ENCODE measurements at places on chromosomes 5 and 9.

DNA sequence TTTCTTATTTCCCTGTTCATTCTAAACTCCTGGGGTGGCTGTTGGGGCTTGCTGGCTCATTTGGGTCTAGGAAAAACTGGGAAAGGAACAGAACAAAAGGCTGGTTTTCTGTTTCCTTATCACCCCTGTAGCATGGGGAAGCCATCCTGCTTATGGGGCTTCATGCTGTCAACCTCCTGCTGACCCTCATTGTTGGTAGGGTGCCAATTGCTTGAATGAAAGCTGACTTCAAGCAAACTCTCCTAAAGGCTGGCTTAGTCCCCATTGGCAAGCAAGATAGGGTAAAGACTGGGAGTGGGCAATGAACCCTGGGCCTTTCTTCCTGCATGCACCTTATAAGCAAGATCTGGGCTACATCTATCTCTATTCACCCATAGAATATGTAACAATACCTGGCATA lies 511.6 kb downstream of the DMAC1 start:
- DNase-seq, result no peak

- DNase-seq, result no peak
These were observed 40.5 kb downstream of the TLE1 start for GRCh38 chr9:81648891-81649290.

DNA sequence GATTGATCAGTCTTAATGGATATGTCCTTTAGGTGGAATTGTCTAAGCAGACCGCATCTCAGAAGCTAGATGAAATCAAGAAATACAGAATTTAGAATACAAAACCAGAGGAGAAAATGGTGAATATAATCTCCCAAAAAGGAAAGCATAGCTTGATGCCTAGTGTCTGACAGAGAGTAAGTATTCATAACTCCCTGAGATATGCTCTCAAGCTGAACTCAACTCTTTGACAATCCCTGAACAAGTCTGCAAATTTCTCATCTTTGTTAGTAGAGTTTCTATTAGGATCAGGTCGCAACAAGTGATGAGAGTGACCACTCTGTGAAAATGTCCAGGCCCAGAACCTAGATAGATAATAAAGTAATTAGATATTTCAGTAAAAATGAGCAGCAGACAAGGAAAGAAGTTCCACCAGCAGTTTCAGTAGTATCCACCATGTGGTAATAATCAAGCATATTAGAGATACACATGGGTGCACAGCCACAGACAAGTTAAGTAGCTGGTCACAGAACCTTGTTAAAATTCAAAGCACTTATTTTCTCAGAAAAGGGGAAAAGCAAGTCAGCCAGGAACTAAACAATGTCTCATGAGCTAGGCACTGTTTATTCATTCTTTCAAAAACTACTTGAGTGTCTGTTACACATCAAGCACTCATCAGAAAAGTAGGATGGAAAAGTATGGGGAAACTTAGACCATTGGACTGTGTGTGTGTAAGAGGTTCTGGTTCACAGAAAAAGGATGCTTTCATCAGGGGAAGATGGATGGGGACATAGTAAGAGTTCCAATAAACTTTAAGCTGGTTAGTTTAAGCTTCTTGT lies 481.5 kb upstream of the TUSC1 start:
- no peak for DNase-seq

DNA sequence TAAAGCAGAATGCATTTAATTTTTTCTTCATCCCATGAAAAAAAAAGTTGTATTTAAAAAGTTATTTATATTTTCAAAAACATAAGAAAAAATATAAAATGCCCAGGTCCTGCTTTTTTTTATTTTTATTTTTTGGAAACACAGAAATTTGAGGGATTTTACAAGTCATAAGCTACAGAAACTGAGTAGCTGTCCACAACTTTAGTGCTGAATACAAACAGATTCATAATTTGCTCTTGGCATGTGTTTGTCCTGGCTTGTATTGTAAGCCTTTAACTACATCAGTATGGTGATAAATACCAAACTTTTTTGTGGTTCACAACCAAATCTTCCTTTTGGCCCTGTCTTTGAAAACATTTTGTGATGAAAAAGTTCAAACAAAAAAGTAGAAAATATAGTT lies 7.5 kb upstream of the PLCXD3 start:
- DNase-seq, result no peak

DNA sequence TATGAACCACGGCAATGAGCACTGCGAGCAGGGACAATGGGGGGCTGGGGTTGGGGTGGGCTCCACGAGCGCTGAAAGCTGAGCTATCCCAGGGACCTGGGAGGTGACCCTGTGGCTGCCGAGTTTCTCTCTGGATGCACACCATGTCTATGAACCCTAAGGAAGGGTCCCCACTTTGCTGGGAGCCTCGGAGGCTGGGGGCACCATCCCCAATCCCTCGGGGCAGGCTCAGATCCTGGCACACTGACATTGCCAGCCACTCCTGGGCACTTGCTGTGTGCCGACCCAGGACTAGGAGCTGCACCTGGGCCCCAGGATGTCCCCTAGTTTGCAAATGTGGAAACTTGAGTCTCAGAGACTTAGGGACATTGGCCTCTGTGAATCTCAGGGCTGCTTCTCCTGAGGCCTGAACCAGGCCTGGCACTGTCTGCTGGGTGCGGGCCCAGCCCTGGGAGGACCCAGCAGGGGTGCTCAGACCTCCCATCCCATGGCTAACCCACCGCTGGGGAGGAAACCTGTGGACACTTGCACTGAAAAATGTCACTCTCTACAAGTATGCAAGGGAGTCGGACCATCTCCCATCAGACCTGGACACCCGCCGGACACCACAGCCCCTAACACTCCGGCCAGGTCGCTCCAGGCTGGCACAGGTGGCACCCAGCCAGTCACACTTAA lies 13.0 kb upstream of the CAMSAP1 start:
- DNase-seq, result no peak

DNA sequence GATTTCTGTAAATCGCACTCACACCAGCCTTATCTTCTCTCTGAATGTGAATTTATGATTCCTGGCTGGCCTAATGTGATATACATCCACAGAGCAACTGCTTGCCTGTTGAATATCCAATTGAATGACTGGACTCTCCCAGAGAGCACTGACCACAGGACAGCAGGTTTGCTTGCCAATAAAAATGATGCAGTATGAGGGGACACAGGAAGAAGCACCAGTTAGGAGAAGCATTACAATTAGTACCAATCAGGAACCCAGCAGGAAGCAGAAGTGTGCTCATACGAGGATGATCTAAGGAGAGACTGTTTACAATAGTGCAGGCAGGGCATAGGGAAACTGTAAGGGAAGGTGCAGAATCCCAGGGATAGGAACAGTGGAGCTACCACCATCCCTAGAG lies 127.2 kb upstream of the ZNF366 start:
- no peak for DNase-seq

DNA sequence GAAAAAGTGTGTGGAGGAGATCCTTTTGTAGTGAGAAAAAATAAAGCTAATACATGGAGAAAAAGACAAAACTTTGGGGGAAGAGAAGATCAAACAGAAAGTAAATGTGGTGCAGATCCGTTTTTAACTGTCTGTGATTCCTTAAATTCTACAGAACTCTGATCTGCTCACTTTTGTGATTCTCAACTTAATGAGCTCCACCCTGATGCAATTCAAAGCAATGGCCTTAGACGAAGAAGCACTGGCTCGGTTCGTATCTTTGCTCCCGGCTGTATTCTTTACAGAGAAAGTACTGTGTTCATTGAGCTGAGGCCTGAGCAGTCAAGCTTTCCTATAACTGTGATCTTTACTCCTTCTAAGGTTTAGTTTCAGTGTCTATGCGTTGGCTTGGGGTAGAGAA lies 453.4 kb downstream of the DMAC1 start:
- no peak for DNase-seq

DNA sequence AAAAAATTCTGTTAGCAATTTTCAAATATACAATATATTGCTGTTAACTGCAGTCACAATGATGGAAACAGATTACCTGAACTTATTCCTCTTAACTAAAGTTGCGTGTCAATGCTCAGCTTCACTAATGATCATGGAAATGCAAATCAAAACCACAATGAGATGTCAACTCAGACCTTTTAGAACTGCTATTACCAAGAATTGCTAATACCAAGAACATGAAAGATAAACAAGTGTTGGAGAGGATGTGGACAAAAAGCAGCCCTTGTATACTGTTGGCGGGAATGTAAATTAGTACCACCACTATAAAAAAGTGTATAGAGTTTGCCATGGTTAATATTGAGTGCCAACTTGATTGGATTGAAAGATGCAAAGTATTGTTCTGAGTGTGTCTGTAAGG lies 1409.7 kb upstream of the CDH18 start:
- DNase-seq, result no peak

DNA sequence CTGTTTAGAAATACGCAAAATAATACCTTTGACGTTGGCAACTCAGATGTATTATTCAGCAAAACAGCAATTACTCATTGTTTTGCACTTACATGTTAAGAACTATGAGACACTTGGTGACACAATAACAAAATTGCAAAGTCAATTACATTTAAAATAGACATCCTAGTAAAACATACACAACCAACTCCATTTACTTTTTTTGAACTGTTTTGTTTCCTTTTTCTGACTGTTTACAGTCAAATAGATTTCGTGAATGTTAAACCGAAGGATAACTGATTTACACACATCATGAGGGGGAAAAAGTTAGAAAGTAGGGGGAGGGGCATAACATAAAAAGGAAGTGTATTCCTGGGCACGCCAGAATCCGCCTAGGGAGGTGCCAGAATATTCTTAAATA lies 220.1 kb downstream of the MEF2C start:
- DNase-seq, result no peak

DNA sequence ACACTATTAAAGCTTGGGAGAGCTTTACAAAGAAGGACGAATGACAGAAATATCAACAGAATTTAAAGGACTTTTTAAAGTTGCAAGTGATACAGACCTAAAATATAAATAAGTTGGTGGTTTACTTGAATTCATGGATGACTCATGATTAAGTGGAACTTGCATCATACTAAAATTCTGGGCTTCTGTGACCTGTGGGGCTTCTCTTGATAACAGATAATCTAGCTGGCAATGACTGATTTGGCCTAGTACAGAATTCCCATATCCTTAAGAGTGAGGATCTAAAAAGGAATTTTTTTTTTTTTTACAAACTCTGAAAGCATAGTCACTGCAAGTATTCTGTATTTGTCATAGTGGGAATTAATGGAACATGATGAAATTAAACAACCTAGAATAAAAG lies 543.7 kb upstream of the SGCD start:
- no peak for DNase-seq

DNA sequence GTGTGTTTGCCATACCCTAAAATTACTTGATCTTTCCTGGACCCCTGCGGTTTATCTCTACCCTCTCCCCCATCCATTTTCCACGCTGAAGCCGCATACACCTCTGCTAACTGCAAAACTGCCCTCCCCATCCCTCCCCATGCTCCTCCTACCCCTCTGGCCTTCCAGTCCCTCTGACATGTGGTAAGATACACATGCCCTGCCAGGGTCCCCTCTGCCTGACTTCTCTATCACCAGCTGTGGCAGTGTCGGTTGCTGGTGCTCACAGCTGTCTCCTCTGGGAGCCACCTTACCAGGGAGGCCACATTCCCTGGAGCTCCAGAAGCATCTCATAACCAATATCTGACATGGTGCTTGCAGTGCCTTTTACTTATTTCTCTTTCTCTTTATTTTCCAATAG lies 58.9 kb upstream of the COL15A1 start:
- no peak for DNase-seq

DNA sequence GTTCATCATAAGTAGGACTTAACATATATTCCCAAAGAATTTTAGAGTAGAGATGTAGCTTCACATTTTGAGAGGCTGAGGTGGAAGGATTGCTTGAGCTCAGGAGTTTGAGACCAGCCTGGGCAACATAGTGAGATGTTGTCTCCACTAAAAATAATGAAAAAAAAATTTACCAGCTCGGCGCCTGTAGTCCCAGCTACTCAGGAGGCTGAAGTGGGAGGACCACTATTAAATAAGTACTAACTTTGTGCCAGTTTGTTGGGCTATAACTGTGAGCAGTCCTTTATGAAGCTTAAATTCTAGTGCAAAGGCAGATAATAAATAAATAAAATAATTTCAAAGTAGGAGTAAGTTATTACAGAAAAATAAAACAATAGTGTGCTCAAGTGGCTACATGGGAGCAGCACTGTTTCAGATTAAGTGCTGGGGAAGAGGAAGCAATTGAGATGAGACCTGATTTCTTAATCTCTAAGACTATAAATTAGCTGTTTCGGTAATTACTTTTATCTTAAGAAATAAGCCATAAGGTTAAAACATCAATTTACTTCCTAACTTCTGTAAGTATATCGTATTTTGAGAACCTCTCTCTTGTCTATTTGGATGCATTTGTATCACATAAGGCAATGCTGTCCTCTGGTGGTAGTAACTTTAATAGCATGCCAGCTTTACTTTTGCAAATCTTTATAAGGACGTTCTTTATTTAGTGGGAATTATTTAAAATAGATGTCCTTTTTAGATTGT lies 98.9 kb downstream of the CSNK1G3 start:
- no peak for DNase-seq

GRCh38 chr9:800591-801150 lies 40.8 kb upstream of the DMRT1 start:
- no peak for DNase-seq

- no peak for DNase-seq
These were observed 19.5 kb downstream of the DCAF10 start for GRCh38 chr9:37820142-37820541.

GRCh38 chr9:133523106-133523505 lies 1.7 kb downstream of the MYMK start:
- no peak for DNase-seq

DNA sequence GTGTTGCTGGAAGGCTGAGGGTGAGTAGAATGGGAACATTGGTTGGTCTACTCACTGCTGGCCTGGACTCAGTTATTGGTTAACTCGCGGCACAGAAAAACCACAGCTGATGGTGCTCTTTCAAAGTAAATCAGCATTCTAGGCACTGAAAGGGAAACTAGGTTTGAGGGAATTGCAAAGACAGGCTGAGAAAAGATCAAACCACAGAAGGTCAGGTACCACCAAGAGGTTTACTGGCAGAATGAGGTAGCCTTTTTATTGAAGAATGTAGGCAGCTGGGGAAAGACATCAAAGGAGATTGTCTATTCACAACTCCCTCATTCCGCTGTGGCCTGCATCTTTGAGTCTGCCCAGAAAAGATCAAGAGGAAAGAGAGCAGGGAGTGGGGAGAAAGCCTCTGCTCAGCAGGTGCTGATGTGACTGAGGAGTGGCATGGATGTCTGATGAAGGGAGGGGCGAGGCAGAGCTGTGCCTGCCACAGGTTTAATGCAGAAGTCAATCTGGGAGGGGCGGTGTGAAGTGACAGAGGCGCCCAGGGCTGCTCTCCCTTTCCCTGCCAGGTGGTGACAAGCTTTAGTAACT lies 255.5 kb downstream of the MAN2A1 start:
- DNase-seq, result no peak

- DNase-seq, result no peak
These were observed 27.7 kb downstream of the PRDM6 start for GRCh38 chr5:123116757-123117156.

- no peak for DNase-seq
These were observed 391.4 kb downstream of the SH3GL2 start for GRCh38 chr9:17970277-17970676.

GRCh38 chr5:151601391-151601790 lies 10.3 kb upstream of the FAT2 start:
- DNase-seq, result no peak

GRCh38 chr5:155575861-155576260 lies 562.3 kb downstream of the KIF4B start:
- no peak for DNase-seq

- peak; percentile 40 for DNase-seq
These were observed 69.0 kb upstream of the FAM169A start for GRCh38 chr5:74934949-74935751.

Measured in naive thymus-derived CD4-positive, alpha-beta T cell (primary cell).